ENCODE measurements at places on chromosomes 2 and 18.

DNA sequence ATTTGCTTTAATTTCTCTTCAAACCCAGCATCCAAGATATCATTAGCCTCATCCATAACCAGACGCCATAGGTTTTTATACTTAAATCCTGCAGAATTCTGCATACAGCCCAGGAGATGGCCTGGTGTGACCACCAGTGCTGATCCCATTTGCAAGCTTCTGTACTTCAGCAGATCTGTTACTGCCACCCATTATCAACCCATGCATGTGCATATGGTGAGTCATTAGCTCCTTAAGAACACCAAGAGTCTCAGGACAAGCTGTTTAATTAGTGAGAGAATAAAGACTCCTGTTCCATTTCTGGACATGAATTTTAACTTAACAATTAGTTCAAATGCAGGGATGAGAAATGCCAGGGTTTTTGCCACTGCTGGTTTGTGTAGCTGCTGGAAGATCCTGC lies 110.7 kb upstream of the TANK start:
- DNase-seq, result no peak

DNA sequence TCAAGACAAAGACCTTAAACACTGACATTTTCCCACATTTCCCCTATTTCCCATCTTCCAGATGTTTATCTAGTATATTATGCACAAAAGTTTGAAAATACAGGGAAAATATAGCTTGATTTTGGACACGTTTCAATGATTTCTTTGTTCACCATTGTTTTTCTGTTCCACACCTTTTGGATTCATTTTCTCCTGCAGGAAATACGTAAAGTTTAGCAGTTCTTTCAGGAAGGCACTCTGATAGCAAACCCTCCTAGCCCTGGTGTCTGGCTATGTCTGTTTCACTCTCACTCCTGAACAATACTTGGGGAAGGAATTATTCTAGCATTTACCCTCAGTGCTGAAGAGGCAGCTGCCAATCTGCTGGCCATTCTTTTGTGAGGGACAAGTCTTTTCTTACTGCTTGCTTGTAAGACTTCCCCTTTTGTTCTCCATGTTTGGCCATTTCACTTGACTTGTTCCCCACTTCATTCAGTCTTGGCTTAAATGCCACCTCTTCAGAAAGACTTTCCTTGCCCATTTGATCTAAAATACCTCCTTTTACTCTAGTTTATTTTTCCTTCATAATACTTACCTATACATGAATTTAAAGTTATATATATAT lies 195.4 kb downstream of the RNF152 start:
- no peak for DNase-seq

- no peak for DNase-seq
Measured at GRCh38 chr18:49048396-49049020, 97.7 kb upstream of the SMAD7 start.

DNA sequence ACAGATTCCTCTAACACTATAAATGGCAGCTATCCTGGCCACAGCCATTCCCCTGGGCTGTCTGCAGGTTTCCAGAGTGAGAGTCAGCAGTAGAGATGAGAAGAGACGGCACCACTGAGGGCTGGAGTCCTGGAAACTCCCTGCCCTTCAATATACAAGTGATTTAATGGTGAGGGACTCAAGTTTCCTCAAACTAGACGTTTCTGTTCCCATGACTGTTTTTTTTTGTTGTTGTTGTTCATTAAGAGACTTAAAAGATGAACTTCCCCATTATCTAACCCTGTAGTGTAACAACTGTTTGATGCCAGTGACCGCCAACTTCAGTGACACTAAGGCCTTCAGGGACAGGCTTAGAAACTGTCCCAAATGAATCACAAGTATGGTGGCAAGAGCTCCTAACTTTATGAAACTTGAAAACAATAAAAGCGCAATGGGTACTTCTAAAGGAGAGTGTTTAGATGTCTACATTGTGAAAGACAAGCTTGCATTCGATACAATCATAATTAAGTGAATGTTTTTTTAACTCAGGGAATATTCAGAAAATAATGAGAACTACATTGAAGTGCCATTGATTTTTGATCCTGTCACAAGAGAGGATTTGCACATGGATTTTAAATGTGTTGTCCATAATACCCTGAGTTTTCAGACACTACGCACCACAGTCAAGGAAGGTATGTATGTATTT lies 34.0 kb downstream of the IL1R2 start:
- DNase-seq, result no peak

DNA sequence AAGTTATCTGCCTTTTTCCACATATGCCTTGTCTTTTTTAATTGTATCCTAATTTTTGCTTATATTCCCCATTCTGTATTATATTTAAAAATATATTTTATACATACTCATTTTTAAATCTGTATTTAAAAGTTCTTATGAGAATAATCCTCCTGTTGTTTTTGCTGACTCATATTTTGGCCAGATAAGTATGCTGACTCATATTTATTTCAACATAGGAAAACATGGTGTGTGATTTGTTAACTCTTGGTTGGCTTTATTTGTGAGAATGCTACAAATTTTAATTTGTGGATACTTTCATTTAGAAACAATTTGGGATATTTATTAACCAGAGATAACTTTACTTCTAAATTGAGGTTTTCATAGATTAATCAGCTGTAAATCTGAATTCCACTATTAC lies 587.7 kb downstream of the CPS1 start:
- DNase-seq, result no peak

GRCh38 chr2:83006961-83007360 lies 1452.1 kb downstream of the SUCLG1 start:
- DNase-seq, result no peak

All from GM12864 (cell line).